NCI-H345 (cell line): ENCODE measurements at places on chromosomes 6 and 20.

- peak; percentile 89 for DNase-seq
Measured at GRCh38 chr20:62122654-62123449, 577 bp downstream of the LSM14B start.

DNA sequence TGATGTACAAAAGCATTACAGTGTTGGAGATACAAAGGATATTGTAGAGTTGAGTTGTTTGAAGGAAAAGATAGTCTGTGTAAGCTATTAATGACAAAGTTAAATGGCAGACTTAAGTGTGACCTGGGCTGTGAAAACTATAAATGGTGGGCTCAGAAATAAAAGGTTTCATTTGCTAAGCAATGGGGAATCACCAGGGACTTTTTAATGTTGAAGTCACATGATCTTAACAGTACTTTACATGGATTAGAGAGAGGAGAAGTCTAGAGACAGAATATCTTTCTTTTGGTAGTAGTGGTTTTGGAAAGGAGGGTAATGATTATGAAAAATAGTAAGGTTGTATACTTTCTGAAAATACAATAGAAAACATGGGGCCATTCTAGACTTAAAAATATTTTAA lies 67.1 kb downstream of the SCAF8 start:
- no peak for DNase-seq

GRCh38 chr6:160221423-160221822 lies 37.2 kb downstream of the SLC22A2 start:
- no peak for DNase-seq

DNA sequence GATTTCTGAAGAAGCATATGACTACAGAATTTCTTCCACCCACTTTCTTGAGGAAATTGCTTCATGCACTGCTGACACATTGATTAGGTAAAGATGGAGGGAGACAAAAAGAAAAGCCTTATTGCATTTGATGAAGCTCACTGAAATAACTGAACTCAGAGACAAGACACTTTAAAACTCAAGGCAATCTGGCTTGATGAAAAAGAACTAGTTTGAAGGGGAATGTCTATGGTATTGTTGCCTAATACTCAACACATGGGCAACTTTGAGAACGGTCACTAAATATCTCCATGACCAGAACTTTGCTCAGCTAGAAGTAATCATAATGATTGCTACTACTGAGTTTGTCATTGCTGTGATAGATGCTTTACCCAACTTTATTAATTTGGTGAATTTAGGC lies 38.1 kb downstream of the HTR1B start:
- DNase-seq = no peak

GRCh38 chr20:62935968-62936585 lies 1.9 kb upstream of the GID8 start:
- DNase-seq = no peak

DNA sequence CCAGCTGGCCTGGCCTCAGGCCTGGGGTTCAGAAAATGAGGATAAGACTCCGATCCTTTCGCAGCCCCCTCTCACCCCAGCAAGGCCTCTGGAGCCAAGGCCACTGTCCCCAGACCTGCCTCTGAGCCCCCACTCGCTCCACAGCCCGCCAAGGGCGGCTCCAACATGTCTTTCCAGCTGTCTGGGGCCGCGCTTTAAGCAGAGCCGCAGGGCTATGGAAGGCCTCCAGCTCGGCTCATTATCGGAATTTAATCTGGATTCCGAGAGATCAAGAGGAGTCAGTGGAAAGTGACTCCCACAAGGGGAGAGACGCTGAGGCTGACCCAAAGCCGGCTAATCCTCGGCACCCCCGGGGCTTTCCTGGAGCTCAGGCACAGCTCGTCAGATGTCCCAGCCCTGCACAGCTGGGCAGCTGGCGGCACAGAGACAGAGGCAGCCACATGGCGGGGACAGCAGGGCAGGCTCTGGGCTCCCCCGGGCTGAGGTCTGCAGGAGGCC lies 41.8 kb downstream of the BMP7 start:
- DNase-seq = no peak

DNA sequence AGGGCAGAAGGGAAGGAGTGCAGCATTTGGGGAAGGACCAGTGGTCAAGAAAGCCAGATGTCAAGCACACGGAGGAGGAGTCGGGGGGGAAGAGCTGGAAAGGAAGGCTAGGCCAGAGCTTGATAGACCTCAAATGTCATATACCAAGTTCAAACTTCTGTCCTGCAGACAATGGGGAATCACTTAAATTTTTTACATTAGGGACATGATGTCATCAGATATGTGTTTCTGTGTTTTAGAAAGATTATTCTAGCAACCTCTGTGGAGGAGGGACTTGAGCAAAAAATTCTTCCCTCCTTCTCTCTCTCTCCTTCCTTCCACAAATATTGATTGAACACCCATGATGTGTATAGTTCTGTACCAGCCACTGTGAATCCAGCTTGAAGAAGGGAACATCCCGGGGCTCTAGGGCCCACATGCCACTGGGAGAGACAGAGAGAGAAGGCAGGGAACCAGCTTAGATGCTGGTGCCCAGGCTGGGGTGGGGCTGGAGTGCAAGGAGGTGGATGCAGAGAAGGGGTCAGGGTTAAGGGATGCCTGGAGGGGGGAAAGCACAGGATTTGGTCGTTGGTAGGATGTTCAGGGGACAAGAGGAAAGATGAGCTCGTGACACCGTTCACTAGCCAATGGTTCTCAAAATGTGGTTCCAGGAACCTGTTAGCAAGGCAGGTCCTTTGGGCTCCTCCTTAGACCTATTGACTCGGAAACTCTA lies 19.8 kb upstream of the AAR2 start:
- no peak for DNase-seq

DNA sequence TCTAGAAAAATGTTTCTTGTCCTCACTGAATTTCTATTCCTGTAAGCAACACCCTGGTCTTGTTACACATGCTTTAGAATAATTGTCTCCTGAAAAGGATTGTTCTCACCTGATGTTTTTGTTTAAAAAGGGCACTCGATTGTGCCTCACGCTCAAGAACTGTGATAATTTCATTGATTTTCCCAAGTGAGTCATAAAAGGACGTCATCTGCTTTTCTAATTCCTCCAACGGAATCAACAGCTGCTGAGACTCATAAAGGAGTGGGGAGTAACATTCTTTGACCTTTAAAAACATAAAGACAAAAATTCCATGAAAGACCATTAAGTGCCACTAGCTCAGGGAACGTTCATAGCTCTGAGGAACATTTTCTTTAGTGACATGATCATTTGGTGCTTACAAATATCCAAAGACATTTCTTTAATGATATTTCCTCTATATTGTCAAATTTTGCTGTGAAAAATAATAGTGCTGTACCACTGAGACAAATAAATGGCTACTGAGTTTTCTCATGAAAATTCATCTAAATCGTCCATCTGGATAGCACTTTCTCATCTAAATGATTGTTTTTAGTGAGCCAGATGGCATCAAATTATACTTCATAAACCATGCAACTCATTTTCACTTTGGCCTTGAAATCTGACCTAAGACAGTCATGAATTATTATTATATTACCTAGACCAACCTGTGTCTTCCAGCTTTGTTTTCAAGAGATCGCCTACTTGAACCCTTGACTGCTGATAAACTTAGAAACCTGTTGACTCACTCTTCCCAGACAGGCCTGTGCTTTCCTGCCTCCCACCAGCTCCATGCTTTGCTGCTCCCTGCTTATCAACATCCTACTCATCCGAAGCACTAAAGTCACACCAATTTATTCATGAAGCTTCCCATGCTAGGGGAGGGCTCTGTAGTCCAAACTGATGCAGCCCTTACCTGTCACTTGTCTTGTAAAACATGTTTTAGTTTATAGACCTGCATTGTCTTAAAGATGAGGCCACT lies 178.2 kb downstream of the SYNE1 start:
- DNase-seq = no peak

- peak; percentile 78 for DNase-seq
Measured at GRCh38 chr6:125363039-125363823, 61.5 kb upstream of the HDDC2 start.

GRCh38 chr6:15399641-15400470 lies 154.0 kb downstream of the JARID2 start:
- no peak for DNase-seq

DNA sequence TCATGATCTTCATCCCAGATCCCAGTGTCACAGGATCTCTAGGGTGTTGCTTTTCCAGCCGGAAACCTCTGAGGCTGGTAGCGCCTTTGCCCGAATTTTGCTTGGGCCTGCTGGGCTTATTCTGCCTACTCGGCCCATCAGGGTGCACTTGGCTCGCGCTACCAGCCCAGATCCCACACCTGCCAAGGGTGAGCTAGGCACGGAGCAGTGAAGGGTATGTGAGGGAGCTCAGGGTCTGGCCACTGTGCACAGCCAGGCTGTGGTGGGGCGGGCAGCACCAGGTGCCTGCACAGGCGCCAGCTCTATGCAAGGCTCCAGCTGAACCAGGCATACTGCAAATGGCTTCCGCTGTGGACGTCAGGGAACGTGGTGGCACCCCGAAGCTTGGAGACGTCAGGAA lies 693.4 kb upstream of the FLRT3 start:
- no peak for DNase-seq

- DNase-seq = no peak
Measured at GRCh38 chr20:3123542-3123941, 36.1 kb downstream of the FASTKD5 start.

GRCh38 chr6:135195041-135195440 lies 13.9 kb downstream of the MYB start:
- no peak for DNase-seq

DNA sequence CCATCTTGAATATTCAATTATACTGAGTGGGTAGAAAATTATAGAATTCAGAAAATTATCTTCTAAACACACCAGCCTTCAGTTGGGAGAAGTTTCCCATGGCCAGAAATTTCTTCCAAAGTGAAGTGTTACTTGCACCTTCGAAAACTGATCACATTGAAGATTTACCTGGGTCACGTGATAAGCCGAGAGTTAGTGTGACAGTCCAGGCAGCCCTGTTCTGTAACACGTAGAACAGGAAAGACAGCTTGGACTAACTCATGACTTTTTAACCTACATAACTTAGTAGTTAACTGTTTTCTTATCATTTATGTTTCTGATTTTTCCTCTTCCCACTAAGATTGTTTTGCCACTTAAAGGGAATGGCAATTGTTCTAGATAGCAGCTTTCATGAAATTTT lies 118.3 kb upstream of the MTHFD1L start:
- DNase-seq = no peak

DNA sequence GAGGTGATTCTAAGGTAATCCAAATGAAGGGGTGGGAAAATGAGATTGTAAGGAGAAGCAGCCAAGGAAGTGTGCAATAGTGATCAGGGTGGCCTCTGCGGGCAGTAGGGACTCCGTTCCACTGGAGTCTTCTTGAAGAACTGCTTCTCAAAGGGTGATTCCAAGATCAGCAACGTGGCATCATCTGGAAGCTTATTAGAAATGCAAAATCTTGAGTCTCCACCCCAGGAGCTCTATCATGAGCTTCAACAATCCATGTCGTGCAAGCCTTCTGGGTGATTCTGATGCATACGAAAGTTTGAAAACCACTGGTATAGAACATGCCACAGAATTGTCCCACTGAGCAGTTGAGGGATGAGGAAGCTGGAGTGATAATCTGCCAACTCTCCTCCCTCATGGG lies 31.4 kb downstream of the SCP2D1 start:
- DNase-seq = no peak

- DNase-seq = no peak
Measured at GRCh38 chr6:34158876-34159275, 13.0 kb upstream of the GRM4 start.

- DNase-seq = no peak
Measured at GRCh38 chr6:1039191-1039590, 272.7 kb upstream of the FOXQ1 start.

DNA sequence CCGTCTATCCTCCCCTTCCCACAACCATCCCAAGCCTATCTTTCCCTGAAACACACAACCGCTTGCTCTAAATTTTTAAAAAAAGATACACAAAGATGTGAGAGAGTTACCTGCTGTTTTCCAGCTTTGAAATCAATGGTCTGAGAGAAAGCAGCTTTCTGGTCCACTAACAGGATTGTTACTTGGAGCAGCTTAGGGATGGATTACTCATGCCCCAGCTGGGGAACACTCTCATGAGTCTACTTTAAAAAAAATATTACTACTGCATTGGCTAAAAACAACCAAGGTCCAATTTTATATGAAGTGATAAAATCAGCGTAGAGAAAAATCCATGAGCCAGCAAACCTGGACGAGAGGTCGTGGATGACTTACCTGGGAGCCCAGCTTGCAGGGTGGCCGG lies 29.6 kb upstream of the FOXC1 start:
- DNase-seq = no peak

- no peak for DNase-seq
Measured at GRCh38 chr6:138724015-138724414, 49.6 kb upstream of the CCDC28A start.

GRCh38 chr6:158016571-158017383 lies 35.1 kb downstream of the SYNJ2 start:
- no peak for DNase-seq

- no peak for DNase-seq
Measured at GRCh38 chr6:142463988-142464387, 162.2 kb downstream of the ADGRG6 start.

GRCh38 chr6:100267721-100268123 lies 197.0 kb downstream of the SIM1 start:
- DNase-seq = no peak

DNA sequence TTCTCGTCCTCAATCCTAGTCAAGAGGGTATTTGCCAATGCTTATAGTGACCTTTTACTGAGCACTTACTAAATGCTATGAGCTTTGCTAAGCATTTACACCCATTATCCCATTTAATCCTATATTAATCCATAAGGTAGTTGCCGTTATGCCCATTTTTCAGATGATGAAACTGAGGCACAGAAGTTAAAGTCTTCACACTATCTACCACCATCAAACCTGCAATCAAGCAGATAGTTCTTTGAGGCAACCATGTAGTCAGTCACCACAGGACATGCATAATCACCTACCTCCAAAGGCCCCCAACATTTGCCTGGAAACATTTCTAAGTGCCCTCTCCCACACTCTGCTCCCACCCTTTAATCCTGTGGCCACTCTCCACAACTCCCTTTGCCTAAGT lies 149.6 kb downstream of the LY86 start:
- no peak for DNase-seq

- no peak for DNase-seq
Measured at GRCh38 chr6:55438203-55438602, 110.9 kb downstream of the GFRAL start.

GRCh38 chr6:135094403-135094821 lies 39.8 kb upstream of the HBS1L start:
- DNase-seq = no peak

- no peak for DNase-seq
Measured at GRCh38 chr6:145148776-145149175, 586.5 kb downstream of the EPM2A start.

DNA sequence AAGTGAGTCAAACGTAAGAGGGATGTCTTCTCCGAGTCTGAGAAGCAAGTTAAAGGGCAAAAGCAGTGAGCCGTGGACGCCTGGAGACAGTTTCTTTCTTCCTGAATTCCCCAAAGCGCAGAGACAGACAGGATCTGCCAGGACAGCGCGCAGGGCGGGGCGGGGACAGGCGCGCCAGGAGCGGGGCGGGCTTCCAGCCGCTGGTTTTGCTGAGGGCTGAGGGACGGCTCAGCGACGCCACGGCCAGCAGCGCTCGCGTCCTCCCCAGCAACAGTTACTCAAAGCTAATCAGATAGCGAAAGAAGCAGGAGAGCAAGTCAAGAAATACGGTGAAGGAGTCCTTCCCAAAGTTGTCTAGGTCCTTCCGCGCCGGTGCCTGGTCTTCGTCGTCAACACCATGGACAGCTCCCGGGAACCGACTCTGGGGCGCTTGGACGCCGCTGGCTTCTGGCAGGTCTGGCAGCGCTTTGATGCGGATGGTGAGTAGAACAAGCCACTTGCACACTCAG lies at the start of gene SCGN:
Gene SCGN, plus strand, starts transcription at position 209 of the 509 bp plus-strand sequence. Its CDS starts 189 bp downstream, at position 398.
- peak; percentile 76 for DNase-seq

- peak; percentile 16 for DNase-seq
Measured at GRCh38 chr6:4102687-4103244, 23.8 kb upstream of the FAM217A start.

- peak; percentile 79 for DNase-seq
Measured at GRCh38 chr6:19838442-19839236, 1.5 kb downstream of the ID4 start.
